ENCODE measurements at places on chromosomes 1 and 21.
A peak's percentile ranks its signal among the peaks of the same experiment; 100 is the strongest.

- no peak for DNase-seq
Observed at GRCh38 chr1:235549351-235550139, 45.3 kb upstream of the B3GALNT2 start.

DNA sequence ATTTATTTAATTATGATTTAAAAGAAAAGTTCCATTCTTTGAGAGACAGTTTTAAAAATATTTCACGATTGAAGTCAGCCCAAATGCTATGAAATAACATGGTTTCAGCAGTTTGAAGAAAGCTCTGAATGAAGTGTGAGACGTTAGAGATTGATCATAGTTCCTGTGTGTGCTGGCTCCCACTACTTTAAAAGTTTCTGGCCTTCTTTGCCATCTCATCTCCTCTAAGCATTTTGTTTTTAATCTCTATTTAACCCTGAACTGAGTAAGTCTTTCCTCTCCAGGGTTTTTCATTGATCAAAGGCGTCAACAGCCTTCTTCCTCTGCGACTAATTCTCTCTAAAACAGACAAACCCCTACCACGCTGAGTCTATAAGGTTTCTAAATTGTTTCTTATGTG is 225.3 kb upstream of the B3GALT2 start:
- DNase-seq: no peak

- no peak for DNase-seq
Observed at GRCh38 chr1:81936853-81937252, 136.1 kb downstream of the ADGRL2 start.

DNA sequence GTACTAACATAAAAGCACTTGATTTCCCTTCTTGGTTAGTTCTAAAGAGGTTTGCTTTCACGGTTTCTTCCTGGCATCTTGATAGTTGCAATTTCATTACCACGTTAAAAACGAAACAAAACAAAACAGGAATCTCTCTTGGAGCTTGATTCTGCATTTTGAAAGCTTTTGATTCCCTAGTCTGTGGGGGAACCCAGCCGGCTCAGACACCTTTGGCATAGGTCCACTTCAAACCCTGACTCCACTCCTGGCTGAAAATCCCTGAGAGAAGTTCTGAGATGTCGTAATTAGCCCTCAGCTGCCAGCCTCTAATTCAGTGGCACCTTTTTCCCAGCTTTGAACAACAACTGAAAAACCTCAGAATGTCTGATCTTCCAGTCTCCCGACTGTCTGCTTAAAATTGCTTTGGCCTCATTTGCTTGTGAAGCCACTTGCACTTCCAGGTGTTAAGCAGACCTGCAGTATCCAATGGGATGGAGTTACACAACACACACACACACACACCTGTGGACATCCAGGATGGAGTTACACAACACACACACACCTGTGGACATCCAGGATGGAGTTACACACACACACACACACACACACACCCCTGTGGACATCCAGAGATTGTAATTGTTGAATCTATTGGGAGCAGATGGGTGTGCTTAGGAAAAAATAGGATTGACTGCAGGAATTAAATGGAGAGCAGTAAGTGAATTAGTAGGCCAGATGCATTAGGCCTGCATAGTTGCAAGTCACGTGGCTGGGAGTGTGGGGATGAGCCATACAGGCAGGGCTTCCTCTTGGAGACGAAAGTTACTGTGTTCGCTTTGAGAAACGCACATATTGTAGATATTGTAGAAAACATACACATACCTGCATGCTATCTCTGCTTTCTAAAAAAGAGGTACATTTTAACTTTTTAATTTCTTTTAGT is 285.6 kb upstream of the FMN2 start:
- DNase-seq: no peak

DNA sequence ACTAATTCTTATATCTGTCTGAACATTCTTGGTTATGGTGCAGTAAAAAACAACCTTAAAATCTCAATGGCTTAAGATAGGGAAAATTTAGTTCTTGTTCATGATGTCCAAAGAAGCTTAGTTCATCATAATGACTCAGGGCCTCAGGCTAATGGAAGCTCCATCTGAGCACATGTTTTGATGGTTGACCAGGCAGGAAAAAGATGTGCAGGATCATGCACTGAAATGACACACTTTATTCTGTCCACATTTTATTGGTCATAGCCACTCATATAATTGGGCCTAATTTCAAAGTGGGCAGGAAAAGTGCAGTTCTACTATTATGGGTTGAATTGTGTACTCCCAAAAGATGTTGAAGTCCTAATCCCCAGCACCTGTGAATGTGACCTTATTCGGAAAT is 198.2 kb downstream of the CENPF start:
- DNase-seq: no peak

DNA sequence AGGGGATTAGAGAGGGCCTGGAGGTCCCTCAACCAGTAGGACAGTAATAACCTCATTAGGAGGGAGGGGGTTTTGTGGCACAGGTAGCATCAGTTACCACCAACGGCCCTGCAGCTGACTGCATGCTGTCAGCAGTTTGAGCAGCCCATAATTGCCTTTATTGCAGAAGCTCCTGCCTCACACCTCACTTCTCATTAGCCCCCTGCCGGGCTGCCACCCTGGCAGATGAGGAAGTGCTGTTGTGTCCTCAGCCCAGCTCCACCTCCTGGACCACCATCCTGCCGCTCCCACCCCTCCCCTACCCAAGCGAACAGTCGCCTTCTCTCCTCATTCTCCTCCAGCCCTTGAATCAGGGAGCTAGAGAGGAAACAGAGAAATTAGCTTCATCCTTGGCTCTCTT is 237.4 kb downstream of the LMX1A start:
- no peak for DNase-seq

DNA sequence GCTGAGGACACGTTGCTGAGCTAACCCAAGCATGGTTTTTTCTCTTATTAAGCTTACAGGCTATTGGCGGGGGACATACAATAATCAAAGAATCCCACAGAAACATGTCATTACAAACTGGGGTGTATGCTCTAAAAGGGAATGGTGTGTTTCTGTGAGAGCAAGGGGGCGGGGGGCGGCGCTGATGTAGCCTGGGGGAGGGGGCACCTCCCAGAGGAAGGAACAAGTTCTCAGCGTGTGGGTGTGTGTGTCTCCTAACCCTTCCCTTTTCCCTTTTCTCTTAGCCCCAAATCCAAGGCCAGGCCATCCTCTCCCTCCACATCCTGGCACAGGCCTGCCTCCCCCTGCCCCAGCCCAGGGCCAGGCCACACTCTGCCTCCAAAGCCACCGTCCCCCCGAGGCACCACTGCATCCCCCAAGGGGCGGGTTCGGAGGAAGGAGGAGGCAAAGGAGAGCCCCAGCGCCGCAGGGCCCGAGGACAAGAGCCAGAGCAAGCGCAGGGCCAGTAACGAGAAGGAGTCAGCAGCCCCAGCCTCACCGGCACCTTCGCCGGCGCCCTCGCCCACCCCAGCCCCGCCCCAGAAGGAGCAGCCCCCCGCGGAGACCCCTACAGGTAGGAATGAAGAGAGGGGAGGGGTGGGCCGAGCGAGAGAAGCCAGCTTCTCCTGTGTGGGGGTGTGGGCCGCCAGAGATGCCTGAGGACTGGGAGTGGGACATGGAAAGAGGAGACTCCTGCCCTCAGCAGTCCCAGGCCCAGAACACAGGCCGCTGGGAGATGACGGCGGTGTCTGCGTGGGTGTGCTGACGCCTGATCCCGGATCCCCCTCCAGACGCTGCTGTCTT is 21.9 kb downstream of the MAP7D1 start:
- no peak for DNase-seq

DNA sequence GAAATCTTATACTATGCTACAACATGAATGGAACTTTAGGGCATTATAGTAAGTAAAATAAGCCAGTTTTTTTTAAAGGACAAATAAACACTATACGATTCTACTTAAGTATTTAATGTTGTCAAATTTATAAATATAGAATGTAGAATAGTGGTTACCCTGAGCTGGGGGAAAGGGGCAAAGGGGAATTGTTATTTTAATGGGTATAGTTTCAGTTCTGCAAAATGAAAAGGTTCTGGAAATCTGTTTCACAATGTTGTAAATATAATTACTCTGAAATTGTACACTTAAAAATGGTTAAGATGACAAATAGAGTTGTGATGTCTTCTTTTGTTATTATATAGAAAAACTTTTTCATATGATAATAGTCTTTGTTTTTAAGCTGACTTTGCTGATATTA is 366.3 kb downstream of the MRPL39 start:
- DNase-seq: no peak

DNA sequence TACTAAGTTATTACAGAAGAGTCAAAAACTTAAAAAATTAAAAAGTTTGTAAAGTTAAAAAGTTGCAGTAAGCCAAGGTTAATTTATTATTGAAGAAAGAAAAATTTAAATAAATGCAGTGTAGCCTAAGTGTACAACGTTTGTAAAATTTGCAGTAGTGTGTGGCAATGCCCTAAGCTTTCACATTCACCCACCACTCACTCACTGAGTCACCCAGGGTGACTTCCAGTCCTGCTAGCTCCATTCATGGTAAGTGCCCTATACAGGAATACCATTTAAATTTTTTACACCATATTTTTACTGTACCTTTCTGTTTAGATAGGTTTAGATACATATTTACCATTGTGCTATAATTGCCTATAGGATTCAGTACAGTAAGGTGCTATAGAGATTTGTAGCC is 88.6 kb downstream of the CTH start:
- no peak for DNase-seq

- no peak for DNase-seq
Observed at GRCh38 chr21:23455676-23456075, 2151.6 kb downstream of the MRPL39 start.

GRCh38 chr21:42659416-42660117 is 6.1 kb downstream of the PDE9A start:
- DNase-seq: no peak

- DNase-seq: peak; percentile 57
Observed at GRCh38 chr1:100896481-100896982, 642 bp downstream of the SLC30A7 start.

GRCh38 chr21:17451364-17451891 is 61.4 kb upstream of the CXADR start:
- peak; percentile 68 for DNase-seq

GRCh38 chr1:213277036-213277435 is 226.0 kb downstream of the RPS6KC1 start:
- no peak for DNase-seq

DNA sequence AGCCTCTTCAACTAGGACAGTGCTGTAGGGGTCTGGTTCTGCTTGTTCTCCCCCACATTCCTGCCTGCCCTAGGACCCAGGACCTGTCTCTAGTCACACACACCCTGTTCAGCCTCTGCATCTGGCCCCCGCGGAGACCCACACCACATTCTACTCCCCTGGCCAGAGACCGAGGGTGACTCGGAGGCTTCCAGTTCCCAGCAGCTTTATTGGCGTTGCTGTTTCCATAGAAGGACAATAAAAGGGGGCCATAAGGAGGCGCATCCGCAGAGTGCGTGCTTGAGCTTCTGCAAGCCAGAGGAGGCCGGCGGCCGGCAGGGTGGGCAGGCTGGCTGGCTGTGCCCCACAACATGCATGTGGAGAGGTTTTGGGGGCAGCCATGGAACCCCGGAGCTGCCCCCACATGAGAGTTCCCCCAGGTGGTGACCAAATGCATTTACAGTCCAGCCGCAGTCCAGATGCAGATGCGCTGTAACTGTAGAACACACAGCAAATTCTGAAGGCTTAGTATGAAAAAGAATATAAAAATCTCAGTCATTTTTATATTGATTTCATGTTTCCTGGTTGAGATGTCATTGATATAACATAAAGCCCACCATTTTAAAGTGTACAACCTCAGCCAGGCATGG is 52.4 kb downstream of the PDE9A start:
- DNase-seq: no peak

GRCh38 chr1:6937048-6937447 is 151.8 kb downstream of the CAMTA1 start:
- DNase-seq: no peak

DNA sequence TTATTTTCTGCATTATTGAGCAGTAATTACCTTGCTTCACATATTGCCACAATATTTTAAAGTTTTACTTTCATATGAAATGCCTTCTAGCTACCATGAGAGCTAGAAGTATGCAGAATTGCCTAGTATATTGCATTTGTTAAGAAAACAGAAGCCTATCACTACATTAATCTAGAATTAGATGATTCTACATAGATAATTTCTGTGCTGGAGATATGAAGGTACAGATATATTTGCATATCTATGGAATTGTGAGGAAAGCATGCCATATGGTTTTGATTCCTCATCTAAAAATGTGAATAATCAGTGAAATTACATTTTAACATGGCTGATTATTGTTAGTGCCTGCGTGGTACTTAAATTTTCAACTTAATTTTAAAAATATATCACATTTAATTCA is 1418.3 kb downstream of the NCAM2 start:
- DNase-seq: no peak

GRCh38 chr1:225567789-225568188 is 85.1 kb downstream of the ENAH start:
- no peak for DNase-seq

- DNase-seq: no peak
Observed at GRCh38 chr1:233368106-233368788, 40.7 kb downstream of the MAP3K21 start.

GRCh38 chr21:29091033-29091432 is 17.6 kb upstream of the CCT8 start:
- peak; percentile 87 for DNase-seq

GRCh38 chr1:100773444-100773843 is 53.9 kb downstream of the VCAM1 start:
- no peak for DNase-seq

DNA sequence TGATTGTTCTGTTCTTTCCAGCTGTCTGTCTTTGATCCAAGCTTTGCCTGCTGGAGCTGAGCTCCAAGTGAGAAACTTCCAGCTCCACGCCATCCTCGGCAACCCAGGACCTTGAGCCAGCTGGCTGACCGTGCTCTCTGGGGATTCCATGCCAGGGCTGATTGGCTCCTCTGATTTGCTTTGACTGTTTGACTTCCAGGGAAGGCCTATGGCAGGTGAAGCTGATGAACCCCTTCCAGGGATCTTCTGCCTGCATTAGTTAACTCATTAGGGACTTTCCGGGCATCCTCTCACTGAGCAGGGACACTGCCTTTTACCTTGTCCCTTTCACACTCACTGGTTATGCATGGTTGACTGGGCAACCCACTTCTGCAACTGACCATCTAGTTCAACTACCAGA is 406.1 kb downstream of the RPS6KC1 start:
- no peak for DNase-seq

- no peak for DNase-seq
Observed at GRCh38 chr1:181969902-181970301, 91.6 kb downstream of the ZNF648 start.
